ENCODE measurements at places on chromosomes 7 and 10. TPM values are rescaled to one million over a fixed set of nuclear protein-coding genes. Genes with fewer than 3 reads are reported as not detected.

CUZD1 gene
- 0.89 TPM for polyA plus RNA-seq

LLCFC1 gene
- not detected for polyA plus RNA-seq

TMEM229A gene
- 0.88 TPM for polyA plus RNA-seq

CPXM2 gene
- polyA plus RNA-seq = not detected

CBLL1 gene
- polyA plus RNA-seq = 28.8 TPM

FAM24B gene
- 9.2 TPM for polyA plus RNA-seq

ABCB1 gene
- polyA plus RNA-seq = 2.0 TPM

TMEM26 gene
- 0.06 TPM for polyA plus RNA-seq

DRGX gene
- 0.11 TPM for polyA plus RNA-seq

GALNT17 gene
- not detected for polyA plus RNA-seq

NPTX2 gene
- polyA plus RNA-seq = 1.2 TPM

MGAM2 gene
- 0.02 TPM for polyA plus RNA-seq

UBE2D1 gene
- 8.7 TPM for polyA plus RNA-seq

ITPRID1 gene
- not detected for polyA plus RNA-seq

CH25H gene
- not detected for polyA plus RNA-seq

BEND7 gene
- polyA plus RNA-seq = 9.2 TPM

FRMPD2 gene
- 0.02 TPM for polyA plus RNA-seq

C10orf67 gene
- polyA plus RNA-seq = 1.1 TPM

DNMBP gene
- polyA plus RNA-seq = 36.0 TPM

BLVRA gene
- polyA plus RNA-seq = 123 TPM

CPSF4 gene
- polyA plus RNA-seq = 101 TPM

CPA1 gene
- polyA plus RNA-seq = 0.05 TPM

ADAM8 gene
- 1.6 TPM for polyA plus RNA-seq

MSMB gene
- polyA plus RNA-seq = not detected

TWIST1 gene
- 170 TPM for polyA plus RNA-seq

GCK gene
- polyA plus RNA-seq = 1.1 TPM

PARG gene
- 12.1 TPM for polyA plus RNA-seq

CALCR gene
- polyA plus RNA-seq = 0.12 TPM

OIT3 gene
- polyA plus RNA-seq = not detected

AGBL3 gene
- 0.35 TPM for polyA plus RNA-seq

GPR37 gene
- not detected for polyA plus RNA-seq

TMEM196 gene
- not detected for polyA plus RNA-seq

AQP1 gene
- polyA plus RNA-seq = 2.4 TPM

DLX5 gene
- polyA plus RNA-seq = 0.06 TPM

GIMAP8 gene
- polyA plus RNA-seq = not detected

GUSB gene
- polyA plus RNA-seq = 96.9 TPM

RNF148 gene
- not detected for polyA plus RNA-seq

AZGP1 gene
- 0.15 TPM for polyA plus RNA-seq

BICC1 gene
- 2.2 TPM for polyA plus RNA-seq

CPN1 gene
- not detected for polyA plus RNA-seq

FOXL3 gene
- not detected for polyA plus RNA-seq

CCDC201 gene
- polyA plus RNA-seq = not detected

FXYD4 gene
- not detected for polyA plus RNA-seq

RASA4 gene
- polyA plus RNA-seq = 29.2 TPM

VSIR gene
- 11.3 TPM for polyA plus RNA-seq

STAG3 gene
- 0.10 TPM for polyA plus RNA-seq

CLDN15 gene
- polyA plus RNA-seq = 29.0 TPM

AVL9 gene
- polyA plus RNA-seq = 11.0 TPM

CLRN3 gene
- 0.25 TPM for polyA plus RNA-seq

TMEM236 gene
- polyA plus RNA-seq = not detected

SERPINE1 gene
- 4,174 TPM for polyA plus RNA-seq

ADAM12 gene
- 24.0 TPM for polyA plus RNA-seq

HYAL4 gene
- polyA plus RNA-seq = not detected

C10orf105 gene
- polyA plus RNA-seq = not detected

IGFBP1 gene
- not detected for polyA plus RNA-seq

GRM3 gene
- not detected for polyA plus RNA-seq

ACSL5 gene
- 0.08 TPM for polyA plus RNA-seq

RAMP3 gene
- not detected for polyA plus RNA-seq

KAZALD1 gene
- 1.9 TPM for polyA plus RNA-seq
